Omental fat pad (tissue), 4 donors: ENCODE measurements at places on chromosomes 4 and X.

DNA sequence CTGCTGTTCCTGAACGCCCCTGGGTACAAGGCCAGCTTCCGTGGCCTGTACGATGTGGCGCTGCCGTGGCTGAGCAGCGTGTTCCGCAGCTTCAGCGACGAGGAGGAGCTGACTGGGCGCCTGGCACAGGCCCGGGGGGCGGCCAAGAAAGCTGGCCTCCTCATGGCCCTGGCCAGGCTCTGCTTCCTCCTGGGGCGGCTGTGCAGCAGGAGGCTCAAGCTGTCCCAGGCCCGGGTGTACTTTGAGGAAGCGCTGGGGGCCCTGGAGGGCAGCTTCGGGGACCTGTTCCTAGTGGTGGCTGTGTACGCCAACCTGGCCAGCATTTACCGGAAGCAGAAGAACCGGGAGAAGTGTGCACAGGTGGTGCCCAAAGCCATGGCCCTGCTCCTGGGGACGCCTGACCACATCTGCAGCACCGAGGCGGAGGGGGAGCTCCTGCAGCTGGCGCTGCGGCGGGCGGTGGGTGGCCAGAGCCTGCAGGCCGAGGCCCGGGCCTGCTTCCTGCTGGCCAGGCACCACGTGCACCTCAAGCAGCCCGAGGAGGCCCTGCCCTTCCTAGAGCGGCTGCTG is 28.2 kb downstream of the SH3TC1 start:
- no peak for DNase-seq

DNA sequence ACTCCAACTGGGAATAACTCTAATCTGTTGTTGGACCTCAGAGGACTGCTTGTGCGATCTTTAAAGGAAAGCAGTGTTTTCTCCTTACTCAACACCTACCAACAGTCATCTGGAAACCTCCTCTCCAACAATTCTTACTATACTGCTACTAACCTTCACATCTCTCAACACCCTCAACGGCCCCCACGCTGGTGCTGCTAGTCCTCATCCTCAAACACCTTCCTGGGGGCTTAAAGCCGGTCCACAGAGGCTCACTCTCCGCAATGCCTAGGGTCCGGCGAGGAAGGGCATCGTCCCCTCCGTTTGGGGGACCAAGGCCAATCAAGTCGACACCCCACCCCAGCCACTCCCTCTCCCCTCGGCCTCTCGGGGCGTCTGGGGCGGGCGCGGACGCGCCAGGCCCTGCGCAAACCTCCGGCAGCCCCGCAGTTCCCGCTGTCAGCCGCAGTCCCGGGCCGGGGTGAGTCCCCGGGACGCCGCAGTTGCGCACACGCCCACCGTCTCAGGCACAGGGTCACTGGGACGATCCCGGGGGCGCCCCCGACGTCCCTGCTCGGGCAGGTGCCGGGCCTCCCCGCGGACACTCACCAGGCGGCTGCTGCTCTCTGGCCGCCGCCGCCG is 418 bp downstream of the TAB3 start:
- DNase-seq = no peak

GRCh38 chrX:149987613-149988012 is 49.3 kb upstream of the EOLA2 start:
- DNase-seq = no peak

GRCh38 chrX:1606496-1606895 is 8.4 kb upstream of the ASMT start:
- no peak for DNase-seq

GRCh38 chr4:7522452-7523220 is 87.9 kb upstream of the PSAPL1 start:
- no peak for DNase-seq

GRCh38 chrX:64350521-64350920 is 44.7 kb downstream of the MTMR8 start:
- DNase-seq = no peak

- DNase-seq = peak; percentile 42
Measured at GRCh38 chrX:115940888-115941332, 229.6 kb upstream of the AGTR2 start.

DNA sequence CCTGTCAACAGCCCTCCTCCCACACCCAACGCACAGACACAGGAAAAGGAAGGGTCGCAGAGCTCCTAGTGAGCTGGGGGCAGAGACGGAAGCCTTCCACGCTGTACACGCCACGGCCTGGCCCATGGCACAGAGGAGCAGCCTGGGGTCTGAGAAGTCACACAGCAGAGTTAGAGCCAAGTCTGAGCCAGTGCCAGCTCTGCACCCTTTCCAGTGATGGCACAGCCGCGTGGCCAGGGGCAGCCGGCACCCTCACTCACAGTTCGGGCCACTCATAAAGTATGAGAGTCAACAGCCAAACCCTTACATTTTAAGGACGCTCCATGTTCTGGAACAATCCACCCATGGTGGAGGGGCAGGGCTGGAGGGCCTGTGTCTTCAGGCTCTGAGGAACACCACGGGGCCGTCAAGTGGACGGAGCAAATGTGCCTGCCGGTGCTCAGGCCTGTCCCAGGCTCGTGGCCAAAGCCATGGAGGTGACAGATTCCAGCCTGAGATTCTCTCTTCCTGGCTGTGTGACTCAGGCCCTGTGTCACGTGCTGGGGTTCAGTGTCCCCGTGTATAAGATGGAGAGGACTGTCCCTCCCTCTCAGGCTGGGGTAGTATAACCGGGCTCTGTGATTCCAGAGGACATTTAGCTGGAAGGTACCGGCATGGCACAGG is 91.2 kb downstream of the ABLIM2 start:
- DNase-seq = no peak

GRCh38 chr4:126753592-126753991 is 879.2 kb upstream of the INTU start:
- DNase-seq = no peak

GRCh38 chrX:15410947-15411346 is 26.7 kb upstream of the VEGFD start:
- DNase-seq = no peak

GRCh38 chr4:121070696-121071639 is 1.4 kb downstream of the NDNF start:
- no peak for DNase-seq

GRCh38 chr4:80361329-80361900 is 25.9 kb downstream of the CFAP299 start:
- no peak for DNase-seq

DNA sequence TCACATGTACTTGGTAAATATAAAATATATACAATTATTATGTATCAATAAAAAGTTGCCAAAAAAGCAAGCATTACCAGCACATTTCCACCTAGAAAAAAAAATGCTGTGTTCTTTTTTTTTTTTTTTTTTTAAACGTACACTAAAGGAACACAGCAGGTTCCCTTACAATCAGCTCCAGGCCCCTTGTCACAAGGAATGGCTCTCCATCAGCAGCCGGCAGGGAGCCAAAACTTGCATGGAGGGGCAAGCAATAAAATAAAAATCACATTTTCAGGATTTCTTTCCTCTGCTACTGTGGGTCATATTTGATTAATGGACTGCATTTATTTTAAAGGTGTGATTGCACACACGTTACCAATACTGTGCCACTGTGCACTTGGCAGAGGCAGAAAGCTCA is 460.3 kb downstream of the GPAT3 start:
- no peak for DNase-seq

DNA sequence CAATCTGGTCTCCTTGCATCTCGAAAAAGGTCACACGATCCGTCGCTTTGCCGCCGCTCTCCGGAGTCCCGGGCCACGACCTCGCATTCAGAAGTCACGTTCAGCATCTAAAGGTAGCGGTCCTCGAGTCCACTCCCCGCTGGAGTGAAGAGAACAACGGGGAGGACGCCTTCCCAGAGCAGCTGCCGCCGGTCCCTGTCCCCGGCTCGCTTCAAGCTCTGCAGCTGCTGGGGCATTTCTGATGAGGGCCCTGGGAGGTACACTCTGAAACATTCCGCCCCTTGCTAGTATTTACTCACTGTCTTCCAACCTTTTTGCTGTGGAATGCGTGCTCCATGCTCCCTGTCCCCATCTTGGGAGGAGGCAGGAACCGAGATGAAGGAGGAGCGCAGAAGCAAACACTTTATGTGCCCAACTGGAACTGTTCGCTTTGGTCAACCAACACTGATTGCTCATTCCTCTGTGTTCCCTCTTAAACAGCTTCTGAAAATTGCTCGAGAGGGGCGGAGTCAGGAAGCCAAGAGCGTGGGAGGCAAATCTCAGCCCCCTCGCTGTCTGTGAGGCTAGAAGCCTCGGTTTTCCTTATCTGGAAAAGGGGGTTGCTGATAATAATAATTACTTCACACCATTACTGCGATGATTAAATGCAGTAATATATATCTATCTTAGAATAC is 6.4 kb upstream of the VAMP7 start:
- DNase-seq = no peak
